ENCODE measurements at places on chromosomes 2 and 18. TPM values are rescaled to one million over a fixed set of nuclear protein-coding genes. Genes with fewer than 3 reads are reported as not detected.

DNA sequence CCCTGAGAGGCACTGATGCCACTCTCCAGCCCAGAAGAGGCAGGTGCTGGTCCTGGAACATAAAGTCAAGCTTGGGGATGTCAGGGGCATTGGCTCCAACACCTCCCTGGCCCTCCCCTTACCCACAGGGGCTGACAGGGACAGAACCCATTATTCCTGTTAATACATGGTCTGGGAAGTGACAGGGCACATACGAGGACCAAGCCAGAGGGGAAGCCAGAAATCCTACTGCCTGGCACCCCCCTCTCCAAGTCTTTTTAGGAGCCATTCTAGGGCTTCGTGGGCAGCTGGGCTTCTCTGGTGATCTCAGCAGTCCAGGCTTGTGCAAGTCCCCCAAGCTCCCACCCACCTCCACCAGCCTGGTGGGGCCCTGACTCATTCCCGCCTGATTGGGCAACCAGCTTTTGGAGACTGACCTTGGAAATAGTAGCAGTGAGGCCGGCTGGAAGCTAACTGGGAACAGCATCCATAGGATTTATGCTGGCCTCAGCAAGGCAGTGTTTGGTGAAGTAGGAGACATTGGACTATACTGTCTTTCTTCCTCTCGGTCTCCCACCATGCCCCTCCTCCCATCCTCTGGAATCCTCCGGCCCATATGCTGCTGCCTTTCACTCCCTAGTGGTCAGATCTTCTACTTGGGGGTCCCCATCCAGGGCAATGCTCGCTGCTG is 86.4 kb upstream of the HK2 start:
- DNase-seq: no peak

DNA sequence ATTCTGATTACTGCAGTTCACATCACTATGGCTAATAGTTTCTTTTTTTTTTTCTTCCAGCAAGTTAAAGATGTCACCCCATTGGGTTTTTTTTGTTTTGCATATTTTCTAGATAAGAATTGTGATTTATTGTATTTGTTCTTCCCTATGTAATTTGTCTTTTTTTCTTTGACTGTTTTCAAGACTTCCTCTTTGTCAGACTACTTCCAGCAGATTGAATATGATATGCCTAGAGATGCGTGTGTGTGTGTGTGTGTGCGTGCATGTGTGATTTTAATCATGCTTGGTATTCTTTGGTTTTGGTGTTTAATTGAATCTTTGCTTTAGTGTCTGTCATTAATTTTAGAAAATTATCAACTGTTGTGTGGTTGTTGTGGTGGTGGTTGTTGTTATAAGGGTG is 166.7 kb upstream of the SLC39A10 start:
- no peak for DNase-seq

- no peak for DNase-seq
Observed at GRCh38 chr18:70220628-70221027, 15.1 kb upstream of the RTTN start.

DNA sequence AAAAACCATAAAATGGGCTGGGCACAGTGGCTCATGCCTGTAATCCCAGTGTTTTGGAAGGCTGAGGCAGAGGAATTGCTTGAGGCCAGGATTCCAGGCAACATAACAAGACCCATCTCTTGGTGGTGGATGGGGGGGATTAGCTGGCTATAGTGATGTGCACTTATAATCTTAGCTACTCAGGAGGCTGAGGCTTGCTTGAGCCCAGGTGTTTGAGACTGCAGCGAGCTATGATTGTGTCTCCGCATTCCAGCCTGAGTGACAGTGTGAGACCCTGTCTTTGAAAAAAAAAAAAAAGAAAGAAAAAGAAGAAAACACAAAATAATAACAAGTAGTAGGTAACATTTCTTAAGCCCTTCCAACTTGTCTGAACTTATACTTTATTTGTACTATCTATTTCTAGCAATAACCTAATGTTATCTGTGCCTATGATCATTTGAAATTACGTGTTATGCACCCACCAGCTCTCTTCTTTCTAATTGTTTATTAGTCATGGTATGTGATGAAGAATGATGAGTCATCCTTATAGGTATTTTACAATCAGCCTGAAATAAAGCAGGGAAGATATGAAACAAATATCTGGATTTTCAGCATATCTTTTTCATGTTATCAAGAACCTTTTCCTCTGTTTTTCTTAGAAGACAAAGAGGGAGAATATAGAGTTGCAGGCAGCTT is 129.3 kb upstream of the UNC80 start:
- peak; percentile 11 for DNase-seq

DNA sequence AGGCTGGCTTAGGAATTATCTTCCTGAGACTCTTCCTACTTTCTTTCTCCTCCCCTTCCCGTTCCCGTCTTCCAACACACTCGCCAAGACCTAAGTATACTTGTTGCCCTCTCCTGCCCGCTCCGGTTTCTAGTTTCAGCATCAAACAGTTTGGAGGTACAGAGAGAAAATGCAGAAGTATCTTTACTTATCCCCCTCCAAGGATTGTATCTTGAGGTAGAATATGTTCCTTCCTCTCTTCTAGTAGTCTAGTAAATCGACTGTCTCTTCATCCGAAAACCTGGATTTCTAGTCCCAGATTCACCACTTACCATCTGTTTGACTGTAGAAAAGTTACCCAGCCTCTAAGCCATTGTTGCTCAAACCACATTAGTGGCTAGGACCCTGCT is 755 bp downstream of the EIF4E2 start:
- DNase-seq: no peak

Gene ITGAV
- 138 TPM for total RNA-seq

DNA sequence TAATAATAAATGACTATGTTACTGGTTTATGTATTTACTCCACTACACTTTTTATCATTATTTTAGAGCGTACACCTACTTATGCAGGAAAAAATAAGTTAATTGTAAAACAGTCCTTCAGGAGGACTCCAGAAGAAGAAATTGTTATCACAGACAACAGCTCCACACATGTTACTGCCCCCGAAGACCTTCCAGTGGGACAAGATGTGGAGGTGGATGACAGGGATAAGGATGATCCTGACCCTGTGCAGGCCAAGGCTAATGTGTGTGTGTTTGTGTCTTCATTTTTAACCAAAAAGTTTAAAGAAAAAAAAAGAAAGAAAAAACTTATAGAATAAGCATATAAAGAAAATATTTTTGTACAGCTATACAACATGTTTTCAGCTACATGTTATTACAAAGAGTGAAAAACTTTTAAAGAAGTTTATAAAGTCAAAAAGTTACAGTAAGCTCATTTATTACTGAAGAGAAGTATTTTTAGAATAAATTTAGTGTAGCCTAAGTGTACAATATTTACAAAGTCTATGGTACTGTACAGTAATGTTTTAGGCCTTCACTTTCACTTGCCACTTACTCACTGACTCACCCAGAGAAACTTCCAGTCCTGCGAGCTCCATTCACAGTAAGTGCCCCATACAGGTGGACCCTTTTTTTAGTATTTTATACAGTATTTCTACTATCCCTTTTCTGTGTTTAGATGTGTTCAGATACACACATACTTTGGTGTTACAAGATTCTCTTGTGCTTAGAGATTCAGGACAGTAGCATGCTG is 7.5 kb downstream of the TGFBRAP1 start:
- DNase-seq: peak; percentile 13

- DNase-seq: no peak
Observed at GRCh38 chr2:236395067-236395466, 130.9 kb upstream of the ASB18 start.

All from lung microvascular endothelial cell (primary cell).